Endodermal cell (in vitro differentiated cells): ENCODE measurements at places on chromosomes 12 and 14.
A peak's percentile ranks its signal among the peaks of the same experiment; 100 is the strongest.

DNA sequence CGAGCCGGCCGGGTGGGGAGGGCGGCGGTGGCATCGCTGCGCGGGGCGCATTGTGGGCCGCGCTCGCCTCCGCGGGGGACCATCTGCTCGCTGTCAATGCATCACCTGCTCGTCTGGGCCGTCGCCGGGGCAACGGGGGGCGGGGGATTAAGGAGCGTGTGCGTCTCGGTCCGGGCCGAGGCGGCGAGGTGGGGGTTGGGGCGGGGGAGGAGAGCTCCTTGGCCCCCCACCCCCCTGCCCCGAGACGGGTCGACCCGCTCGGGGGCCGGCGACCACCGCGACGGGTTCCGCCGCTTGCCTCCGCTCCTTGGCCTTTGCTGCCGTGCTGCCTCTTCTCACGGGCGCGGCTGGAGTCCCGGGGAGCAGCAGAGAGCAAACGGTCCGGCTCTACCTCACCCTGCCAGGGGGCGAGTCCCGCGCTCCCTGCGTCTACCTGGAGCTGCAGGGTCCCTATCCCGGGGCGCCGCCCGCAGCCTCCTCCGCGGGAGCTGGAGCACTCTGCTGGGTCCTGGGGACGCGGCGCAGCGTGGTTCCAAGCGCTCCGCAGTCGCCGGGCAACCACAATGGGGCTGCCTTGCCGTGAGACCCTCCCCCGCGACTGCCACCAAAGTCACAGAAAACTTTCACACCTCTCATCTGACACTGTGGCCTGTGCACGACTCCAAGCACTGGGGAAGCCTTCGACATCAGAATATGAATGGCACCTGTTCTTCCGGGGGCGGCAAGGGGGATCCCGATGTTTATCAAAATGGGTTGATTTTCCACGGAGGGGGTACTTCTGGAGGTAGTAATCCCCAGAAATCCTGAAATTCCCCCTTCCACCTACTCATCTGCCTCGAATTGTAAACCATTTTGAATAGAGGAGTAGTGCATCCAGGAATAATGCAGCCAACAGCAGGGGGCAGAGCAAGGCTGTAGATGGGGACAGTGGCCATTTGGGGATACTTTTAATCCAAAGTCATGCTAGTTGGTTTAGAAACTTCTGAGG lies at the start of gene C12orf42:
Gene C12orf42 (minus strand): TSS at position 500 of the 988 bp plus-strand sequence. CDS start 17,542 bp downstream, outside the sequence.
- DNase-seq = peak; percentile 94

GRCh38 chr12:1845886-1846285 lies 25.5 kb downstream of the LRTM2 start:
- no peak for DNase-seq

- DNase-seq = no peak
Observed at GRCh38 chr12:64469455-64470142, 17.7 kb downstream of the TBK1 start.

DNA sequence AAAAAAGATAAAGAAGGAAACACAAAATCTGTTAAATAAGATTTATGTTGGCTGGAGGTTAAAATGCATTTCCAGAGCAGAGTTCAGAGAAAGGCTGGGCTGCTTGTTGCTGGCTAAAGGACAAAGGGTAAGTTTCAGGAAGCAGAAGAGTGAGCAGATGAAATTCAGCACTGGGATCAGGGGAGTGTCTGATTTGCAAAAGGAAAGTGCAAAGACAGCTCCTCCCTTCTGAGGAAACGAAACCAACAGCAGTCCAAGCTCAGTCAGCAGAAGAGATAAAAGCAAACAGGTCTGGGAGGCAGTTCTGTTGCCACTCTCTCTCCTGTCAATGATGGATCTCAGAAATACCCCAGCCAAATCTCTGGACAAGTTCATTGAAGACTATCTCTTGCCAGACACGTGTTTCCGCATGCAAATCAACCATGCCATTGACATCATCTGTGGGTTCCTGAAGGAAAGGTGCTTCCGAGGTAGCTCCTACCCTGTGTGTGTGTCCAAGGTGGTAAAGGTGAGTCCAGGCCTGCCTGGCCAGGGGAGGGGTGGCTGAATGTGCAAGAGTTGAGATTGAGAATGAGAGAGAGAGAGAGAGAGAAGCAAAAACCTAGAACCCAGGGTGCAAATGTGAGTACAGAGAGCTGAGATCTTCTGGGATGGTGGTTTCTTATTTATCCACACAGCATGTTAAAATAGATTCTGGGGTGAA lies at the start of gene OAS1:
Gene OAS1 (plus strand): TSS at position 251 of the 703 bp plus-strand sequence. CDS start 78 bp downstream, at position 329.
- no peak for DNase-seq

- DNase-seq = peak; percentile 71
Observed at GRCh38 chr14:52835122-52835903, 43.9 kb upstream of the GNPNAT1 start.
